ENCODE measurements at places on chromosomes 1 and 21.

DNA sequence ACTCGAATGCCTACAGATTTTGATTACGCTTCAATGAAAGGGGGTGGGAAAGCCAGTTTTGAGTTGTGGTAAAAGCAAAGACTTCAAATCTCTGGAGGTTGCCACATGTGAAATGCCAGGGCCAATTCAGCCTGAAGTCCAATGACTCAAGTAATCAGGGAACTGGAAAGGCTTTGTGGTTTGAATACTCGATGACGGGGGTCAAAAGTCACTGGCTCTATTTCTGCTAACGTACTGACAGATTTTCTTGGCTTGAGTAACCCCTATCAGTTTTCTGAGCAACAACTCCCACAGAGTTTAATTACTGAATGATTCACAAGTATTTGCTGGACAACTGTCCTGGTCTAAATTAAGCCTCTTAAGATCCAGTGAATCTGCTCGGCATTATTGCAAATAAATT is 152.2 kb downstream of the SIPA1L2 start:
- DNase-seq, result no peak

- DNase-seq, result no peak
Observed at GRCh38 chr1:225565847-225566246, 87.1 kb downstream of the ENAH start.

GRCh38 chr1:244226435-244226834 is 175.4 kb downstream of the ZBTB18 start:
- DNase-seq, result no peak

DNA sequence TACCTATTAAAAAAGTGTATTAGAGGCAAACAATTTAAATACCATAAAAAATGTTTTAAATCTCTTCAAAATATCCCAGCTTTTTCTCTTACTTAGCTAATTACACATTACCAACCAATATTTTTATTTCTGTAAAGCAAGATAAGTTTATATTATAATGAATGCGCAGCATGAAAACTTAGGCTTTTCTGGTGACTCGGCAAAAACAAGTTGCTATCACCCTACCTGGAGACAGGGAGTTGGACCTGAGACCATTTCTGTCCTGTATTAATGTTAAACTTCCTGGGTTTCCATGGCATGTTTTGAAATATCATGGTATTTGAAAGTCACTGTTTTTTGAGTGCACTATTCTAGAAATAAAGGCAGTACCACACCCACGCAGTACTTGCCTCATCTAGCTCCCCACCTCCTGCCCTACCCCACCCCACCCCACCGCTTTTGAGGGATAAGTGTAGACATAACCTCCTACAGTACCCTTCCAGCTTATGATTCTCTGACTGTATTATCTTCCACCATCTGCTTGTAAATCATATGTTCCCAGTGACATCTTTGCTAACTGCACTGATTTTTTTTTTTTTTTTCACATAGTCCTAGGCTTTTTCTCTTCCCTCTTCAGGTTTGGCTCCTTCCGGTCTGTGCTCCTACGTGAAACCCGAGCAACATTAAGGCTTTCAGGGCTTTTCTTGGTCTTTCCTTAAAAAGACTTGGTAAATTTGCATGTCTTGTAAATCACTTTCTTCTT is 77.5 kb downstream of the PHTF1 start:
- DNase-seq, result no peak

DNA sequence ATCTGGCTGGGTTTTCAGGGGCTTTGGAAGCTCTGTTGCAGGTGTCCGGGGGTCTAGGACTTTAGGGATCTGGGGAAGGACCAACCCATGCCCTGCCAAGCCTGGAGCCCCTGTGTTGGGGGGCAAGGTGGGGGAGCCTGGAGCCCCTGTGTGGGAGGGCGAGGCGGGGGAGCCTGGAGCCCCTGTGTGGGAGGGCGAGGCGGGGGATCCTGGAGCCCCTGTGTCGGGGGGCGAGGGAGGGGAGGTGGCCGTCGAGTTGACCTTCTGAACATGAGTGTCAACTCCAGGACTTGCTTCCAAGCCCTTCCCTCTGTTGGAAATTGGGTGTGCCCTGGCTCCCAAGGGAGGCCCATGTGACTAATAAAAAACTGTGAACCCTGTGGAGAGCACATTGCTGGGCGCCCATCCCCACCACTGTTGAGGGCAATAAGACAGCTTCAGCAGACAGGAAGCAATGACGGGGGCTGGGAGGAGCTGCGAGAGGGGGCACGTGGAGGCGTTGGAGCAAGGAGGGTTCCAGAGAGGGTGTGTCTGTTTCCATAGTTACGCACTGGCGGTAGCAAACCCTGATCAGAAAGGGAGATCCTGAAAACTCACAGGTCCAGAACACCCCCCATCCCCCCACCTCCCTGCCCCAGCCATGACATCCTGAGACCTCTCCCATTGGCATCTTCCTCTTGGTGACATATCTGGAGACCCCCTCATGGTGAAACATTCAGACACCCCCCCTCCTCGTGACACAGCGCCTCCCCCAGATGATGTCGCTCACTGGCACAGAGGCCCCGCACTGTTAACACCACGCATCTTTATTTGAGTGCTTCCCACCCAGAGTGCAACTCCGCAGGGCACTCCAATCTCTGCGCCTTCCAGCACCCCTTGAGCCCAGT is 8.4 kb downstream of the MYBPH start:
- no peak for DNase-seq

GRCh38 chr1:77407738-77408375 is 126.0 kb downstream of the AK5 start:
- DNase-seq, result no peak

DNA sequence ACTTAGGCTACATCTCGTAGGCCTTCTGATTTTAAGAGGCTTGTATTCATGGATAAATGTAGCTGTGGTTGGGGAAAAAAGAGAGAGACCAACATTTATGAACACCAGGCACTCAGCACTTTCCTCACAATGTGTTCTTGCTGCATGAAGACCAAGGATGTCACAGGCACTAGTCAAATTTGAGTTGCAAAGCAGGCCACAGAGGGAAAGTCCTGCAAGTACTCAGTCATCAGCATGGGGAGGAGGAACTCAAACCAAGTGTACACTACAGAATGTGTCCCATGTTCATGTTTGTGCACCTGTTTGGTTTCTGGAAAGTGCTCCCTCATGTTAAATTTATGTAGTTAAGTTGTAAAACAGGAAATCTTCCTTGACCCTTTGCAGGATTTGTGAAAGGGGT is 8.7 kb upstream of the MAP3K7CL start:
- DNase-seq, result no peak

DNA sequence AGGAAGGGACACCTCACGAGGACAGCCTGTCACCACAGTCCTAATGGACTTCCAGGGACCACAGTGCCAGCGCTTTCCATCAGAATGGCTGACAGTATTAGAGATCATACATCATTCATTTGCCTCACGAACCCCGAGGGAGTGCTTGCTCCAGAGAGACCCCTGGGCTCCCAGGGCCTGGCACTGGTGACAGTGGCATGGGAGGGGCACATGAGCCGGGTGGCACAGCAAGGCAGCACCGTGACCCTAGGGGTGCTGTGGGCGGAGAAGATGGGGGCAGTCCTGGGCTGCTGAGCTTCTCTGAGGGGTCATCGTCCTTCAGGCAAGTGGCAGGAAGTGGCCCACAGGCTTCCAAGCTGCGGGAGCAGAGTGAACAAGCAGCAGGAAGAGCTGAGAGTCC is 16.4 kb upstream of the TSPEAR start:
- DNase-seq, result no peak

DNA sequence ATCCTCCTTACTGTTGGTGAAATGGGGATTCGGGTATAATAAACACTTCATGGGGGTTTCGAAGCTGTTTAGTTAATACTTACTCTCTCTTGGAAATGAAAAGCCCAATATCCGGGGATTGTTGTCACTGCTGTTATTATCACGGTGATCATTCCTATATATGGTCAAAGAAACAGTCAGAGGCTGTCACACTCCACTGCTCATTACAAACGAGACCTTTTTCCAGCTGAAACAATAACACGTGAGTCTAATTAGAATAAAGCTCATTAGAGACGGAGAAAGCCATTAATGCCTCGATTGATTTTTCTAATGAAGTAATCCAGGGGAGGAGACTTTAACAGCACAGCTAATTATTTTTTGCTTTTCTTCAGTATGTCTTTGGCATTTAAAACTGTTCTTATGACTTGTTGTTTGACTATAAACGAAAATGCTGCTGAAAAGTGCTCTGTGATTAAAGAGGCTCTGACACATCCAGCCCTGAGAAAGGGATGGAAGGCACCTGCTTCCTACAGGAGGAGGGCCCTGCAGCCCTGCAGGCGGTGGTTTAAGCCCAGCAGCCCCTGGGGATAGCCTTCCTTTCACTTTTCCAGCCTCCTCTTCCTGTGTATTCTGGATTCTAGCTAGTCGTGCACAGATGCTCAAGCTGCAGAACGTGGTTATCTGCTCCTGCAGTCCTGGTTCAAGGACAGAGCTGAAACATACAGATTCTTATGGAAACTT is 143.6 kb downstream of the EDEM3 start:
- DNase-seq, result no peak

- peak; percentile 14 for DNase-seq
Observed at GRCh38 chr1:161192476-161193465, 6.1 kb downstream of the ADAMTS4 start.

- DNase-seq, result no peak
Observed at GRCh38 chr1:206658264-206658980, 23.1 kb downstream of the DYRK3 start.

DNA sequence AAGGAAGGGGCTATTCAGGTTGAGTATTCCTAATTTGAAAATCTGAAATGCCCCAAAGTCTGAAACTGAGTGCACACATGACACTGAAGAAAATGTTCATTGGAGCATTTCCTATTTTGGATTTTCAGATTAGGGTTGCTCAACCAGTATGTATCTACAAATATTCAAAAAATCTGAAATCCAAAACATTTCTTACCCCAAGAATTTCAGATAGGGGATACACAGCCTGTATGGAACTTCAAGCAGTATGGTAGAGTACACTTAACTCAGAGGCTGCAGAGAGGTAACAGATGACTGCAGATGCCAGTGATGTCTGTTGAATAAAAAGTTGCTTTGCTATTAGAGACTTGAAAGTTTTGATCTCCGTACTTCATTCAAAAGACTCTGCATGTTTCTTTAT is 19.0 kb downstream of the YTHDF2 start:
- DNase-seq, result no peak

DNA sequence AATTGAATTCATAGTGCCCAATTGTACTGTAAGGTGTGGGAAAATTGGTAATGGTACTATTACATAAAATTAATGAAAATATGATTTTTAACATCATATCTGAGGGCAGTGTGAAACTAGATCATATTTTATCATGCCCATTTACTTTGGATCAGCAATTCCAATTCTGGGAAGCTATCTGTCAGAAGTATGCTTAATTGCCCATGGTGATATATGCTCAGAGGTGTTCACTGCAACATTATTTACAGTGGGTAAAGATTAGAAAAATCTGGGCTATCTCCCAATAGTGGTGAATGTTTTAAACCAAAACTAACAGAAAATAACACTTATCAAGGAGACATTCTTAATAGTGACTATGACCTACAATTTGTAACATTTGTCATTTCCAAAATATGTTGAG is 1260.0 kb downstream of the BRINP3 start:
- DNase-seq, result no peak

Measured in NCI-H1930 (cell line).